GM18507 (cell line): ENCODE measurements at places on chromosomes 5 and 9.

GRCh38 chr9:105993116-105993854 is 298.9 kb downstream of the TMEM38B start:
- no peak for DNase-seq

GRCh38 chr5:10590226-10590999 is 26.5 kb downstream of the ANKRD33B start:
- DNase-seq = no peak

- no peak for DNase-seq
These were observed 6.6 kb upstream of the STC2 start for GRCh38 chr5:173334808-173335207.

DNA sequence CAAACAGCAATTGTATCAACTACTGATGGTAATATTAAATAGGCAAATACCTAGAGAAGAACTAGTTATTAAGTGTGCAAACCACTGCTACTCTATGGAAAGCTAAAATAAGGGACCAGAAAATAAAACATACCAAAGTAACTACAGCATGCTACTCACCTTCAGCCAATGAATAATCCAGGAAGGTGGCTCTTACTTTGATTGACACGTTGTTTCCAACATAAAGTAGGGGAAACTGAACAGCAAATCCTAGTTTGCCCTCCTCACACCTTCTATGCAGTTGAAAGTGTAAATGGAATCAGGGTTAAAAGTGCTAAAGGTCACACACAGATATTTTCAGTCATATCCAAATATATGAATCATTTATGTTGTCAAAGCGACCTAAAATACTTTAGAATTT is 5.1 kb upstream of the FST start:
- DNase-seq = no peak

DNA sequence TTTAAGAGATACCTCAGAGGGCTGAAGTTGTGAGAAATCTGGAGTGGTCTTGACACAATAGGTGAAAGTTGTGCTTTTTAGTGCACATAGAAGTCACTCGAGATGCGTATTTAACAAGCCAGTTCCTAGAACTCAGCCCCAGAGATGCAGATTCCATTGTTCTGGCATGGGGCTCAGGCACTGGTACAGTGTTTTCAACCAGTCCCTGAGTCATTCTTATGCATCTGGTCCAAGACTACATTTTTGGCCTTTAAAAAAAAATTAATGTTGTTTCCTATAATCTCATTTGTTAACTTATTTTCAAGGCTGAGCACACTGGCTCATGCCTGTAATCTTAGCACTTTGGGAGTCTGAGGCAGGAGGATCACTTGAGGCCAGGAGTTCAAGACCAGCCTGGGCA is 29.6 kb downstream of the PTTG1 start:
- DNase-seq = no peak

GRCh38 chr5:178210073-178210535 is 5.8 kb downstream of the HNRNPAB start:
- no peak for DNase-seq

- no peak for DNase-seq
These were observed 119.0 kb downstream of the TRIM32 start for GRCh38 chr9:116806075-116806474.

GRCh38 chr5:143311428-143311827 is 92.1 kb downstream of the NR3C1 start:
- no peak for DNase-seq

DNA sequence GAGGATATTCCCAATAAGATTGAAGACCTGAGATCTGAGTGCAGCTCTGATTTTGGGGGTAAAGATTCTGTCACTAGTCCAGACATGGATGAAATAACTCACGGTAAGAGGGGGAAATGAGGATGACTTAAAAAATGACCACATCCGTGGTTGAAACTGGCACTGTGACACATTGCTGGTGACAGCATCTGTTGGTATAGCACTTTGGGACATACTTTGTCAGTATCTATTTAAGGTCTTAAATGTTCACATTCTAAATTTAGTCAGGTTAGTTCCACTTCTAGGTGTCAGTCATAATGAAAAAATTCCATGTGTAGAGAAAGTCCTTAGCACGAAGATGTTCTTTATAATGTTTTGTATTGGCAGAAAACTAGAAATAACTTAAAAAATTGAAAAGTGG is 70.9 kb downstream of the GAPVD1 start:
- DNase-seq = peak; percentile 36

DNA sequence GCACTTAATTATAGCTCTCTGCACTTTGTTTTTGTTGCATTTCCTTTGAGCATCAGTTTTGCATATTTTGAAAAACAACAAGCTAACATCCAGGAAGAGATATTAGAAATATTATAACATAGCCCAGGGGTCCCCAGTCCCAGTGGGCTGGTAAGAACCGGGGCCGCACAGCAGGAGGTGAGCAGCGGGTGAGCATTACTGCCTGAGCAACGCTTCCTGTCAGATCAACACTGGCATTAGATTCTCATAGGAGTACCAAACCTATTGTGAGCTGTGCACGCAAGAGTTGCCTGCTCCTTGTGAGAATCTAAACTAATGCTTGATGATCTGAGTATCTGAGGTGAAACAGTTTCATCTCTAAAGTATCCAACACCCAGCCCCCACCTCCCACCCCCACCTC is 675.9 kb upstream of the ZNF608 start:
- no peak for DNase-seq

- DNase-seq = no peak
These were observed 36.7 kb downstream of the DMGDH start for GRCh38 chr5:79032782-79033181.

- DNase-seq = no peak
These were observed 33.2 kb downstream of the SLC36A1 start for GRCh38 chr5:151480384-151481293.

DNA sequence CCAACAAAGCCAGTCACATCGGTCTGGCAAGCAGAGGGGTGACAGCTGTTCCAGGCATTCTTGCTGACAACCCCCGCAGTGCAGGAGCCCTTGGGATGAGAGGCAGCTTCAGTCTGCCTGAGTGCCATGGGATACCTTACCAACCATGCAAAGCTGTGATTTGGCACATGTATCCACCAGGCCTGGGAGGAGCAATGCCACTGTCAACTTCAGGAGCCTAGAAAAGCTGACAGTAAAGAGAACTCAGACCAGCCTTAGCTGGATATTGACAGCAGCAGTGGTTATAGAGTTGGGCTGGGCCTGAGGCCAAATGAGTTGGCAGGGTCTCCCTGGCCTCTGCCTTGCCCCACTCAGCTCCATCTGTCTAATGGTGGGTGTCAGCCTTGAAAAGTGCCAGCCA is 10.1 kb upstream of the PLPPR1 start:
- DNase-seq = no peak

- no peak for DNase-seq
These were observed 41.3 kb downstream of the RECK start for GRCh38 chr9:36078051-36078450.

- DNase-seq = no peak
These were observed 13.9 kb upstream of the PRXL2C start for GRCh38 chr9:96668868-96669534.

GRCh38 chr5:149529463-149529862 is 21.8 kb downstream of the CSNK1A1 start:
- no peak for DNase-seq

DNA sequence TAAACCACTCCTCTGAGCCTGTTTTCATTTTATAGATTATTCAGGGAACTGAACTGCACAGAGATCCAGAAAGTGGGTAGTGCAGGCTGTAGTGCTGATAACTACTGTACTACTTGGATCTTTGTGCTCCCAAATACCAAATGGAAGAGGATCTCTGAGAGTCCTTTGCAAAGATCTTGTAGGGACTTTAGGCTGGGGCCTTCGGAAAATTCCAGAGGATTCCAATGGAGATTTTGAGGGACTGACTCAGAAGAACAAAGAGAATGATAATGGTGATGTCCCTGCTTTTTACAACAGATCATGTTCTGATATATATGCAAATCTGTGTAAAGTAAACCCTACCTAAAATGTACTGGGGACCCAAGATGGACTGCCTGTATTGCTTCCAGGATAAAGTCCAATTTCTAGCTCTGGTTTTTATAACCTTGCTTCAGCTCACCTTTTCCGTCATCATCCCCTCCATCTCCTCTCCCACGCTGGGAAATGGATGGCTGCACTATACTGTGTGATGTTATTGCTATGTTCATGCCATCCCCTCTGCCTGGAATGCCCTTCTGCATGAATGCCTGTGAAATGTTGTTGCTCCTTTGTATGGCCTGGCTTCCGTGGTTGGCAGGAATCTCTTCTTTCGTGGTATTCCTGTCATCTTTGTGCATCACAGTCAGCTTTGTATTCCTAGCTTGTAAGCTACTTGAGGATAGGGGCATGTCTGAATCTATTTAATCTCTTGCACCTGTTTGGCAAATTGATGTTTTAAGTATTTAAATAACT is 9.7 kb upstream of the PSMD5 start:
- DNase-seq = no peak

DNA sequence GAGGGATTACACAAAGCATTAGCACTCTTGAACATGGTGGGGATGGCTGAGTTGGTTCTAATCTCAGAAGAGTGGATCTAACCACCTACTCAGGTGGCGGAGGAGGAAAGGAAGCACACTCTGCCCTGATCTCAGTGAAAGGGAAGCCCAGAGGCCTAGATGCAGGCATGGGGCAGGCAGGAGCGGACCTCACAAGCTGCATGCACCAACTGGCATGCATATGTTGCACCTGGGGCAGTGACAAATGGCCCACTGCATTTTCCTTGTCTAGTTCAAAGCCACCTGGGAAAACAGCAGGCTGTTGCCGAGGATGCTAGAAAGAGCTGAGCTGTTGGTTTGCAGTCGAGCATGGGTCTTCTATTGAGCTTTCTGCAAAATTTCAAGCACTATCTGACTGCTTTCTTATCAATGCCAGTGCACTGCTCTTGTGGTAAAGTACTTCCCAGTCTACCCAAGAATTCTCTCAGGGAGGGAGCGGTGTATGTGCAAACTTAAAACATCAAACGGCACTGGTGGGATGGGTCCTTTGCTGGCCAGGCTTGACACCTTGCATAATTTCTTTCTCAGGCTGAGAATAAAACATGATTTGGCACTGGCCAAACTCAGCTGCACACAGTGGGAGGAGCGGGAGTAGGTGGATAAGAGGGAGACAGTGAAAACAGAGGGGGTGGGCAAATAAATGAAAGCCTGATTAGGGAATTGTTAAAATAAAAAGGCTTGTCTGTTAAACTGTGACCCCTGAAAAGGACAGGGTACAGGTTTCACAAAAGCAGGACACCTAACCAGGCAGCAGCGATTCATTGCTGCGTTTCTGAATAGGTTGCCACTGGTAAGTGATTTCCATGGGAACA is 108.9 kb downstream of the MARCHF3 start:
- DNase-seq = no peak

- no peak for DNase-seq
These were observed 87.1 kb downstream of the SETX start for GRCh38 chr9:132267660-132268059.

DNA sequence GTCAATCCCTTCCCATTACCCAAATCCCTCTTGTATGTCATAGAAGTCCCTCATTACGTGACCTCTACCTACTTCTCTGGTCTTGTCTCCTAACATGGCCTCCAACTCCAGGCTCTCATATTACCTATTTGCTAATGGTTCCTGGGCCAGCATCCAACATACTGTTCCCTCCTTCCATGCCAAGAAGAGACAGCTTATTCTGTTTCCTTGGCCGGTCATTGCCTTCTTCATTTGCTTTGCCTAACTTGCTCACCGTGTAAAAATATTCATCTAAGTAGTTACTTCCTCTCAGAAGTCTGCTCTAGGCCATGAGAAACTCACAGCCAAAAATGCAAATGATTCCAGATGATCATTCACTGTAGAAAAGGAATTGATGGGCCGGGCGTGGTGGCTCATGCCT is 8.9 kb upstream of the IL6ST start:
- DNase-seq = no peak

GRCh38 chr5:40227931-40228330 is 451.8 kb upstream of the PTGER4 start:
- no peak for DNase-seq

DNA sequence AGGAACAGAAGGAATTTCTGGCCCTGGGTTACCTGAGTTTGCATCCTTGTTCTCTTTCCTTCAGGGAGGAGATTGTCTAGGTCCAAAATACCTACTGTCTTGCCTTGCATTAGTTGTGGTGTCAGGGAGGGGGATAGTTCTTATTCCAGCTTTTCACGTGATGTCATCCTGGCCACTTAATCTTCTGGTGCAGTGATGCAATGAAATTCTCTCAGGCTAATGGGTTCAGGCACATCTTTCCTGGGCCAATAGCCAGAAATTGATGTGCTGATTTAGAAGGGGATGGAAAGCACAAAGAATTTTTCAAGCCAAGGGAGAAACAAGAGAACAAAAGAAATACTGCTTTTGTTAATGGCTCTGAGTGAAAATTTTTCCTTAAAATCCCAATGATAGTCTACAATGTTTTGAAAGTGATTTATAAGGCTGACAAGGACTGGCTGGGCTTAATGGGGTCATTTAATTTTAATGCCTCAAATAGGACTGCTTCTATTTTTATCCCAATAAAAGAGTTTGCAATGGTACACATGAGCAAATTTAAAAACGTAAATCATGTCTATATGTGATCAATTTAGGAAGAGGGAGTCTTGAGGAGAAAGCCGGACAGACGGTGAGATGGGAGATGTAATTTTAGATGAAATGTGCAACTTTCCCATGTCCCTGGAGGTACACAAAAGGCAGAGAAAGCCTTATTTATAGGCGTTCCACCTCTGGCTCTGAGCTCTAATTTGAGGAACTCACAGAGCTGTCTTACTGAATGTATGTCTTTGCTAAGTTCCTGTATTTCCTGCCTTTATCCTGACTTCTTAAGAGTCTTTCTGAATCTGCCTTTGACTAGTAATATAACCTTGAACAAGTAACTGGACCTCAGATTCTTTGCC is 89.3 kb upstream of the SV2C start:
- DNase-seq = no peak

GRCh38 chr9:105024529-105024928 is 96.6 kb upstream of the ABCA1 start:
- DNase-seq = no peak

GRCh38 chr5:30392897-30393296 is 800.6 kb upstream of the CDH6 start:
- no peak for DNase-seq

DNA sequence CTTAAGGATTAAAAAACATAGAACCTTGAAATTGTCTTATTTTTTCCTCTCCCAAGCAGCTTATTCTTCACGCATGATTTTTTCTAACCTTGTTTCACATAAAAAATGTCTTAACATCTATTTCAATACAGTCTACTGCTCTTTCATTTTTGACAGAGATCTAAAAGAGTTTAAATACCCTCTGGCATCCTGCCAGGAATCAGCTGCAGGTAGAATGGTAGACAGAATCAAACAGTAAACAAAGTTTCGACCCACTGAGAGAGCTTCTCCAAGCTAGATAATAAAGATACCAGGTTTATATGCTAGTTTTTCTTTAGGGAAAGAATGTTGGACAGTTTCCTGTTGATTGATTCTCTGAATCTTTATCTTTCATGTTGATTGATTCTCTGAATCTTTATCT is 555.8 kb upstream of the CDH9 start:
- no peak for DNase-seq

GRCh38 chr5:164237486-164237885 is 732.1 kb downstream of the MAT2B start:
- no peak for DNase-seq

GRCh38 chr9:124828489-124829333 is 24.5 kb upstream of the WDR38 start:
- DNase-seq = no peak
